ENCODE measurements at places on chromosomes 4 and X.

DNA sequence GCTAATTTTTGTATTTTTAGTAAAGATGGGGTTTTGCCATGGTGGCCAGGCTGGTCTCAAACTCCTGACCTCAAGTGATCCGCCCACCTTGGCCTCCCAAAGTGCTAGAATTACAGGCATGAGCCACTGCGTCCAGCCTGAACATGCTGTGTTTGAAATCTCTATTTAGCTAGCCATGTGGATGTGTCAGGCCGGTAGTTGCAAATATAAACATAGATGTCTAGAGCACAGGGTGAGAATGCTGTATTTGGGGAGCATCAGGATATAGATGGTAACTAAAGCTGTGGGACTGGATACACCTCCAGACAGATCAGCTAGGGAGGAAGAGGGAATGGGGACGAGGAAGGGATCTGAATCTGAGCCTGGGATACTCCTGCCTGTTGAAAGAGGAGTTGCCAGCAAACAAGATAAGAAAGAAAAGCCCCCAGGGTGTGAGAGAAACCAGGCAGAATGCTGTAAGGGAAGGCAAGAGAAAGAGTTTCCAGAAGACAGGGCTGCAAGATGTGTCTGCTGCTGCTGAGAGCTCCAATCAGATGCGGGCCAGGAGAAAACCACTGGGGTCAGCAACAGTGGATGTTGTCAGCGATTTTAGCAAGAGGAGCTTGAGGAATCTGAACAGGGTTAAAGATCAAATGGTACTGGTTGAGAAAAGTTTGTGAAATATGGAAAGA is 177.4 kb downstream of the PALLD start:
- DNase-seq: no peak

GRCh38 chr4:6329478-6330383 is 60.1 kb downstream of the WFS1 start:
- no peak for DNase-seq

- DNase-seq: no peak
Observed at GRCh38 chr4:149961876-149962597, 116.2 kb upstream of the DCLK2 start.

- no peak for DNase-seq
Observed at GRCh38 chr4:137861682-137862081, 329.4 kb upstream of the PCDH18 start.

DNA sequence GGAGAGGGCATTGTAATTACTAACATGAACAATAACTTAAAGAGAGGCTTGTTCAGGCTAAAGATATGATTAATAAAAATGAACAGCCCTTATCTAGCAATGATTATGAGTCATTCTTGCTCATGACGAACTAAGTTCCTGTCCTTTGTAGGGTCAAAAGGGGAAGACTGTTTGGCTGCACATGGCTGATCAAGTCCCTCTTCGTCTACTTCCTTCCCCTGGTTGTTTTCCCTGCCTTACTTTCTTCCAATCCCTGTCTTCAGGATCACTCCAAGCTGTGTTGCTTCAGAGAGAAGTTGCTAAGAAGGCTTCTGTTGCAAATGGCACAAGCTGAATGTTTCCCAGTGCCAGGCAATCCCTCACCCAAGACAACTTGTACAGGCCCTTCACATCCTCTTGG is 115.0 kb upstream of the HS3ST1 start:
- no peak for DNase-seq

DNA sequence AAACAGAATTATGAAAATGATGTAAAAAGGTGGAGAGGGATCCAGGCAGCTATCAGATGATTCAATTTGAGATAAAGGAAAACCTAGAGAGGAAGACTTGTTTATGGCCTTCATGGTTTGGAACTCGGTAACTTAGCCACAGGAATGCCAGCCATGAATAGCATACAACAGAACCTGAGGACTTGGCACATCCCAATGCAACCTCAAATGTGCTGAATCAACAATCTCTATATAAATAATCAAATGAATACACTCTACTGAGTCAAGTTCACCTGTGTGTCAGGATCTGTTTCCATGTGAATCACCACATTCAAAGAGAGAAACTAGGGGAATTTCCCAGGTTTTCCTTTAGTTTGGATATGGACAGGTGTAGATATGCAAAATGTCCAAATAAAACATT is 86.9 kb downstream of the MBNL3 start:
- no peak for DNase-seq

DNA sequence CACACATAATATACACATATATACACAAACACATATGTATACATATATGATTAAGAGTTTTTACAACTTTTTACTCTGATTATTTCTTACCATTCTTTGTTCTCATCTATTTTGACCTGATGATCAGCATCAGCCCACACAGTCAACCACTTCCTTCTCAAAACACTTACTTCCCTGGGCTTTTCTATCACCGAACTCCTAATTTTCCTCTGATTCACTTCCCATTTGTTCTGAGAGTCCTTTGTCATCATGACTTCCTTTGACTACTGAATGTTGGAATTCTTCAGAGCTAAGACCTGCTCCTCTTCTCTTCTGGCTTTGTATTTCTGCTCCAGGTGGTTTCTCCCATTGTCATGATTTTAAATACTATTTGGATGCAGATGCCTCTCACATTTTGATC is 209.5 kb upstream of the AFF2 start:
- no peak for DNase-seq

DNA sequence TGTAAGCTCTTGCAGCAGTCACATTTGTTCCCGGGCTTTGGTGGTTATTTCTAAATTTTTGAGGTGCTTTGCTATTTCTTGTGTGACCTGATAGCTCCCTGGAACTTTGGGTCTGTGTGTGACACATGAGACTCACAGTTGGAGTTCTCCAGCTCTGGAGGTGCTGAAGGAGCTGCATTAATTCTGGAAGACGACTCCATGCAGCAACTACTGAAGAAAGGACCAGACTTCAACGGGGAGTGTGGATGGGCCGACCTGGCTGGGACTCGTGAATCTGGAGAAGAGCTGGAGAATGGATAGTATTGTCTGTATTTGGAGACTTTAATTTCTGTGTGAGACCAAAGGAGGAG is 1.5 kb downstream of the MRFAP1 start:
- no peak for DNase-seq
